ENCODE measurements at places on chromosomes 4 and X. TPM values are rescaled to one million over a fixed set of nuclear protein-coding genes. Genes with fewer than 3 reads are reported as not detected.

Gene ZCCHC18
- not detected for total RNA-seq

GRCh38 chrX:98646351-98646750, 1762.6 kb downstream of the RPA4 start:
- no peak overlapping the region for H3K4me3 ChIP-seq
- no peak overlapping the region for H3K27ac ChIP-seq
- no peaks in the 10 kb centered on the region for H3K4me1 ChIP-seq
- no peak for DNase-seq

- no peaks in the 10 kb centered on the region for H3K27me3 ChIP-seq
- H3K4me1 ChIP-seq, result no peaks in the 10 kb centered on the region
- no peak for DNase-seq
- H3K27ac ChIP-seq, result no peak overlapping the region
Measured at GRCh38 chrX:68532831-68533533, 34.1 kb downstream of the YIPF6 start.

GRCh38 chr4:30962939-30963338, 242.8 kb downstream of the PCDH7 start:
- no peaks in the 10 kb centered on the region for H3K4me1 ChIP-seq
- H3K27ac ChIP-seq, result no peak overlapping the region
- H3K4me3 ChIP-seq, result no peak overlapping the region
- DNase-seq, result no peak
- no peaks in the 10 kb centered on the region for H3K27me3 ChIP-seq
- H3K36me3 ChIP-seq, result no peaks in the 10 kb centered on the region

All from right lobe of liver (tissue), 6 donors.